LoVo (cell line): ENCODE measurements at places on chromosomes 11 and 22.

DNA sequence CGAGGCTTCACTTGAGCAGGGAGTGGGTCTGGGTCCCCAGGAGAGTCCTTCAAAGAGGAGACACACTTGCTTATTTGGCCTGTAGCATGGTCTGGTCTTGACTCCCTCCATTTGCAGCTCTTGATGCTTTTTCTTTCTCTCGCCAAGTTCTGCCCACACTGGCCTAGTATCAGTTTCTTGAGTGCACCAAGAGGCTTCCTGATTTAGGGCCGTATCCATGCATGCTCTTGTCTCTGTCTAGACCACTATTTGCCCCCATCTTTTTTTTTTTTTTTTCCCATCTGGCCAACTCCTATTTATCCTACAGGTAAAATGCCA, 170.7 kb downstream of the GRIK4 start:
- DNase-seq: no peak

GRCh38 chr11:23780231-23780630, 716.6 kb upstream of the LUZP2 start:
- DNase-seq: no peak

DNA sequence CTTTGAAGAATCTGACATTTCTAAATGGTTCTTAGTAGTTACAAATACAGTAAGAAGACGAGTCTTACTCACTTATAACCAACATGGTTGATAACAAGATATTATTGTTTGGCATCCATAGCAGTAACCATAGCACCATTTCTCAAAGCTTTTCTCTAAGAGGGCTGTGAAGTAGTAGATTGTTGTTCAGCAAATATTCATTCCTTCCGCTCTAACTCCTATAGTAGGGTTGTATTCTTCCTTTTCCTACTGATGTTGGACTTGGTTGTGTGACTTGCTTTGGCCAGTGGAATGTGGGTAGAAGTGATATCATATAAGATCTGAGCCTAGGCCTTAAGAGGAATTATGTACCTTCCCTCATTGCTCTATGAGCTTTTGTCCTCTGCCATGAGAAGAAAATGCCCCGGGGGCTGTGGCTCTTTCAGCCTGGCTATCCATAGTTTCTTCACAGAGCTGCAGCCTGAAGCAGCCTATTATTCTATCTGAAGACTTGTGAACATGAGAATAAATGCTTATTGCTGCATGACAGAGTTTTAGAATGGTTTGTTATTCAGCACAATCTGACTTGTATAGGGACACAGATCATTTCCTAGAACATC, 28.9 kb upstream of the ZBED5 start:
- DNase-seq: no peak

- no peak for DNase-seq
Observed at GRCh38 chr11:118047749-118048148, 29.1 kb upstream of the TMPRSS4 start.

GRCh38 chr11:12812849-12813248, 138.6 kb downstream of the TEAD1 start:
- DNase-seq: no peak
